SHP77 (cell line): ENCODE measurements at places on chromosomes 1 and 21.

DNA sequence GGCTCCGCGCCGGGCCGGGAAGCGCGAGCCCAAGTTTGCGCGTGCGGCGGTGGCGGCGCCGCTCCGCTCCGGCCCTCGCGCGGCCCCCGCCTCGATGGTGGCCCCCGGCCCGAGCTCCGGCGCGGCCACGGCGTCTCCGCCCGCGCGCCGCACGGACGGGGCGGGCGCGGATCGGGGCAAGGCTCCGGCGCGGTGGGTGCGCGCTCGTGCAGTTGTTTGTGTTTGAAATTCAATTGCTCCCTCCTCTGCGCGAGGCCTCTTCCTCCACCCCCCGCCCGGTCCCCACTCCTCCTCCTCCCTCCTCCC is at the start of gene HDGF:
HDGF (minus strand) TSS at position 225 of the 306 bp plus-strand sequence. CDS start 246 bp downstream, outside the sequence.
- DNase-seq: no peak

DNA sequence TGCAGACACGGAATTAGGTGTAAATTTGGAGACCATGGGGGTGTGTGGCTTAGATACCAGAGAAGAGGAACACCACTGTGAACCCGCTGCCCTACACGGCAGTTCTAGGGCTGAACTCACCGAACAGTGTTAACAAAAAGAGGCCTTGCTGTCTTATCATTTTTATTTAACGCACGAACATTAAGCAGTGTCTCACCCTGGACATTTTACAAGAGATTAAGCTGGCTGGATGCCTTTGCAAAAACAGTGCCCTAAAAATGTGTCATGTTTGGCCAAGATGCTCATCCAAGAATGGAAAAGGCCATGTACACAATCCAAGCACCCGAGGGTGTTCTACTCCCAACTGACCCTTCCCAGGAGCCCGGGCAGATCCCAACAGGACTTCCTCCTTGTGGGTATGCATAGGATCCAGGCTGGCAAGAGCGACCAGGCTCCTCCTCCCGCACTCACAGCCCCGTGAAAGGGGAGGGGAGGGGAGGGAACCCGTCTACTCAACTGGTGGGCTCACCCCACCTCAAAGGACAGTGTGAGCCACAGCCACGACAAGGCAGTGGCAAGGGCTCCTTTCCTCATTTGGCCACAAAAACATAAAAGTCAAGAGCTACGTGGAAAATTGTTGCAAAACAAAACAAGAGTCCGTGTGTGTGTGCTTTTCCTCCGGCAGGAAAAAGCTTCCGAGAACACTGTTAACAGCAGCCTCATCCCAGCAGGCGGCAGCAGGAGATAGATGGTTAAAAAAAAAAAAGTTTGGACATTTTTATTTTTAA is 20.3 kb downstream of the C2CD2 start:
- DNase-seq: no peak

GRCh38 chr1:45685308-45686014 is 872 bp downstream of the GPBP1L1 start:
- no peak for DNase-seq

DNA sequence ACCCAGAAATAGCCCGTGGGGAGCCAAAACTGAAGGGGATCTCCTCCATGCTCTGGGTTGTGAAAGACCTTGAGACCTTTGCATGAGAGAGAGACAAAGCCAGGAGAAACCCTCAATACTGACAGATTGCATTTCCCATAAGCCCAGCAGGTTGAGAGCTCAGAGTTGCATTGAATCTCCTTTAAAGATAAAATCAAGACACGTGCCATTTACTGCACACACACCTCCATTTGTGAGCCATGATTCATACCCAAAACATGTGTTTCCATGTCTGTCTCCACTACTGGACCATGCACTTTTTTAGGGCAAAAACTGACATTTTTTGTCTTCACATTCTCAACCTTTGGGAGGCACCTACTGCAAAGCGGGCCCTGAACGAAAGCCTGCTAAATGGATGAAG is 144.0 kb upstream of the NRIP1 start:
- no peak for DNase-seq

DNA sequence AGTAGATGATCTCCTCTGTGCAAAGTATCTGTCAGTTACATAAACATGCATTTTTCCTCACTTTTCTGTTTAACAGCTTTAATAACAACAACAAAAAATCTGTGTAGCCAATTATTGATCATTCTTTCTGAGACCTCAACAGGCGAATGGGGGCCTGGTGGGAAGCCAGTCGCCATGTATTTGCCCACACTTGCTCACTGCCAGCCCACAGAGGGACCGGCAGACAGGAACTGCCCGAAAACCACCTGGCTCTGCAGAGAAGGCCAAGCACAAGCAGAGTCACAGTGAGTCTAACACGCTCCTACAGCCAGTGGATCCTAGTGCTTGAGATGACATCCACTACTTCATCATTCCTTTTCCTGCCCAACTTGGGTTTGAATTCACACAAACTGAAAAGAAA is 56.1 kb downstream of the NPHP4 start:
- DNase-seq: no peak

GRCh38 chr21:32481875-32482408 is 69.4 kb downstream of the EVA1C start:
- no peak for DNase-seq

- no peak for DNase-seq
Observed at GRCh38 chr1:36669262-36669661, 186.5 kb upstream of the CSF3R start.

DNA sequence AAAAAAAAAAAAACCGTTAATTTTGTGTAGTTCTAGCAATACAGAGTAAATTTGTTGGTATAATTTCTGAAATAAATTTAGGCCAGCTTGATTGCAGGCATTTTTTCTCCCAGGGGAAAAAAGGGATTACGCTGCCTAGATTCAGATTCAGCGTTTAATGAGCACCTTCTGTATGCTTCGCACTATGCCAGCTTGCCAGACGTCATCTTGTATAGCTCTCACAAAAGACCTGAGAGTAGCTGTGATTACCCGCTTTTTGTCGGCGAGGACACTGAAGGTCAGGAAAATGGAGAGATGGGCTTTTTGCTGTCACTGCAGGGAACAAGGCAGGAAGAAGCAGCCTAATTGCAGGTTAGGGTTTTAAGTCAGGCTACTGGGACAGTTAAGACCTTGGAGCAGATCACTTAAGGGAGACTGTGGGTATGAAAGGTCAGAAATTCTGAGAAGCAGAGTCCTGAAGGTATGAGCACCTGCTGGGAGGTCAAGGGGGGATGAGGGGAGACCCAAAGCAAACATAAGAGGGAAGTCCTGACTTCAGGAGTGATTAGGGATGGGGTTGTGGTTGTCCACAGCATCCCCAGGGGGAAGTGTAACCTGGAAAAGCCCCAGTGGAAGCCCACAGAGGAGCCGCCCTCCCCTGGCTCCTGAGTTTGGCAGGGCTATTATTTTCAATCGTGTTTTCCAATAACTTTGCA is 39.0 kb downstream of the TMCC2 start:
- DNase-seq: no peak
